ENCODE measurements at places on chromosomes 1 and 21.

DNA sequence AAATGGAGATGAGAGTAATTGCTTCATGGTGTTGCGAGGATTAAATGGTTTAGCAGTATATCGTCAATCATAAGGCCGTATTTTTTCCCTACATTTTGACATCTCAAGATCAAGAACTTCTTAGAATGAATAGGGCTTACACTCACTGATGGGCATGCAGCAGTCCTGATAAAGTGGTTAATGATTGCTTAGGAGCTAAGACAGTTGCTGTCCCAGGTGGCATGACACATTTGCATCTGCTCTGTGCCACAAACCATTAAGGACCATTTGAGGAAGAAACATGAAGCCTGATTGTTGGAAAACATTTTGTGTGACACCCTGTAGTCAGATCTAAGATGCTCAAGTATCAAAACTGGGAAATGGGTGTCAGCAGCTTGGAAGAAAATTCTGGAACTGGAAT lies 81.0 kb upstream of the SGIP1 start:
- no peak for DNase-seq

GRCh38 chr1:205832326-205832751 lies 17.6 kb downstream of the PM20D1 start:
- DNase-seq: no peak

DNA sequence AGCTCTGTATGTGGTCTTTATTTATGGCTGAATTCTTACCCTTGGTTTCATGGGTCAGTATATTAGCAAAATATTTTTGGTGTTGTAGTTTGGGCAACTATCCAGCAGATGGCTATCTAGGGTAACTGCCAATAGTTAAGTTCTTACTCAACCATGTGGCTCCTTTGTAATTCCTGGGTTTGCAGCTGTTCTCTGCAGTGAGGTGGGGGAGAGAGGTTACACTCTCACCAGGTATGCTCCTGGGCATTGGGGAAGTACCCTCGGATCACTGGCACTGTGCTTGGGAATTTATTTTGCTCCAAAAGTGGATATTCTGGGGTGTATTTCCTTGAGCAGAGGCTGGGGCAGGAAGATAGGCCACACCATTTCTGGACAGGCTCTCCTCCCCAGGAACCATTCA lies 436.7 kb upstream of the TMPRSS15 start:
- DNase-seq: no peak

DNA sequence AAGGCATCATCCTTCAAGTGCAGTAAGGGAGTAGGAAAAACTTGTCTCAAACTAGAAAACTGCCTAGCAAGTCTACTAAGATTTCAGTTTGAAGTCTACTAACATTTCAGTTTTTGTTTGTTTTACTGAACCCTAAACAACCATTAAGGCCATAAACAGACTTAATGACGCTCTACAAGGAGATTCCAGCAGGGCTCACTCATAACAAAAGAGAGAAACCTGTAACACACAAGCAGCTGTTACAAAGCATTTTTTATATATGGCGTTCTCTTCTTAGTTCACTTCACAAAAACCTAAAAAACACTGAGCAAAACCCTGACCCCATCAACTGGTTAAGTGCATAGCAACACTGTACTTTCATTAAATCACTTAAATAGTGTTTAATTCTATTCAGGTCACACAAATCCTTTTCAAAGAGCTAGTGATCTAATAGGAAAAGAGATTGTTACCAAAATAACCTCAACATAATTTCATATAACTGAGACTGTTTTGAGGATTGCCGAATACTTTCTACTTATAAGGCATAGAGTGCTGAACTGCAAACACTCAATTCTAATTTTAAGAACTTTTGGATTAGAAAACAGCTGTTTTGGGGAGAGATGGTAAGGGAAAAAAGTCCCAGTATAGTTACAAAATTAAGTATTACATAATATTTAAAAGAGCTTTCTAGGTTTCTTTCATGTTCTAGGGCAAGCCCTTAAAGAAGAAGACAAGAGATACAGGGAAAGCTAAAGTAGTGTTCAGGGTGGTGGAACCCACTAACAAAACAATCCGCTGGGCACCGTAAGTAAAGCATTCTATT lies 1.4 kb downstream of the B3GALNT2 start:
- no peak for DNase-seq

DNA sequence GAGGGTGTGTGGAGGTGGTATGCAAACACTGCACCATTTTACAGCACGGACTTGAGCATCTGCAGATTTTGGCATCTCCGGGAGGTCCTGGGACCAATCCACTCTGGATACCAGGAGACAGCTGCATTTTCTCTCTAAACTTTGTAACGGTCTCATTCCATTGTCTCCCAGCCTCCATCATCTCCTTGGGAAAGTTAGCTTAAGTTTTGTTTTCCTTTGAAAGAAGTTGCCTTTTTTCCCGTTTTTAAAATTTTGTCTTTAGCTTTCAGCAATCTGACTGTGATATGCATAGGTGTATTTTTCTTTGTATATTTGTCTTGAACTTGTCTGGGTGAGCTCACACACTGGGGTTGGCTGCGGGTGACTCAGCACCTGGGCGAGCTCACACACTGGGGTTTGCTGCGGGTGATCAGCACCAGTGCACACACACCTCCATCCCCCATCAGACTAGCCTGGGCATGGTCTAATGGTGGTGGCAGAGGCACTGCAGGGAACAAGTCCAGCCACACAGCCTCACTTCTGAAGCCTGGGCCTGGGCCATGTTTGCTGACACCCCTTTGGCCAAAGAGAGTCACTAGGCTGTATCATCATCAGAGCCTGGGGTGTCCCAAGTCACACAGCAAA lies 32.1 kb upstream of the COL18A1 start:
- DNase-seq: no peak

DNA sequence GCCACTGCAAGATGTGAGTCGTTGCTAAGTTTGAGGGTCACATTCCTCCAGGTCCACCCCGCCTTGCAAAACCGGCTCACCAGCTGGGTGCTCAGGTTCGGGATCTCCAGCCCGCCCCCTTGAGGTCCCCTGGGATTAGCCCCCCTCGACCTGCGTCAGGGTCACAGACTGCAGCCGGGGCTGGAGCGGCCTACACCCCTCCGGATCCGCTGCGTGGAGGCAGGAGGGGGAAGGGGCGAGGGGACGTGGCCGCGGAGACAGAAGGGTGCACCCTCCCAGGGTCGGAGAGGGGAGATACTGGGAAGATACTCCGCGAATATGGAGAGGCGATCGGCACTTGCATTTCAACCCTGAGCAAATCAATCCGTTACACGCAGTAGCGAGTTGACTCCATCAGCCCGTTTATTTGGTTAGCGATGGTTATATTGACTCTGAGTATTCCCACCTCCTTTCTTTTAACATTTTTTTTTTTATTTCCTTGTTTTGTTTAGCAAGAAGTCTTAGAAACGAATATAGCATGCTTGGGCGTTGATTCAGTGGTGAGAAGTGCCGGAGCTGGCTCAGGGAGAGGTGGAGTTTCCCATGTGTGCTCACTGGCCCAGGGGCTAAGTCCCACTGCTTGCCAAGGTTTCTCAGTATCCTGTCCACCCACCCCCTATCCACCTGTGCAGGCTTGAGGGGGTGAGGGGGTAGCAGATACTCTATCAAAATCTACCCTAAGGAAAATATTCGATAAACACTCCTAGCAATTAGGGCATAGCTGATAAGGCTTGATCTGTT lies 997 bp downstream of the IFNAR2 start:
- DNase-seq: peak; percentile 44

DNA sequence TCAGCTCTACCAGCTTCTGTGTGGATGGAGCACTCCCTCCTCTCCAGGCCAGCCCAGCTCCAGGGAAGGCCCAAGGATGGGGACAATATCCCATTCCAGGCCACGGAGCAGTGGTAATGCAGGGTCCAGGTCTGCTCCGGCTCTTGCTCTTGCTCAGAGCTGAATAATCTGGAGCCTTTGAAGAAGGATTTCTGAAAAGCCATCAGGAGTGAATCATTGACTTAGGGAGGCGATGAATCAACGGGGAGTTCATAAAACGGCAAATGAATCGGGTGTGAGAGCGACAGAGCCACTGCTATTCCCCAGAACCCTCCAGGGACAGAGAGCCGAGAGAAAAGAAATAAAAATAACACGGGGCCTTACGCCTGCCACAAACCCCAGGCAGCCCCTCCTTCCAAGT lies 7.7 kb downstream of the POU3F1 start:
- DNase-seq: no peak

DNA sequence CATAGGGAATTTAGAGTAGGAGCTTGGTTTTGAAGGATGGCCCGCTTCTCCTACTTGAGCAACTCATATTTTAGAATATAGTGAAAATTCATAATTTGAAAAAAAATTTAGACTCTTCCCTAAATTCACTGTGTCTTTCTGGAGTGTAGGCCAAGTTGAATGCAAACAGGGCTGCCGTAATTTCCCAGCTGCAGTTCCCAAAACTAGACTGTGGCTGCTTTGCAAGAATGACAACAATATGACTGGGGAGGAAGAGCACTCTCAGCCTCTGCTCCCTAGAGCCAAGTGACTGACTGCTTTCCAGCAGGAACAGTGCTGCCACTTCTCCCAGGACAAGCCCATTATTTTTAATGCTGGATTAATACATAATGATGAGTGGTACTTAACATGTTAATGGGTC lies 209.0 kb downstream of the RHOU start:
- no peak for DNase-seq

- DNase-seq: no peak
These were observed 30.6 kb downstream of the LDLRAD2 start for GRCh38 chr1:21842606-21843162.

GRCh38 chr1:10211805-10212410 lies 1.5 kb downstream of the KIF1B start:
- no peak for DNase-seq

DNA sequence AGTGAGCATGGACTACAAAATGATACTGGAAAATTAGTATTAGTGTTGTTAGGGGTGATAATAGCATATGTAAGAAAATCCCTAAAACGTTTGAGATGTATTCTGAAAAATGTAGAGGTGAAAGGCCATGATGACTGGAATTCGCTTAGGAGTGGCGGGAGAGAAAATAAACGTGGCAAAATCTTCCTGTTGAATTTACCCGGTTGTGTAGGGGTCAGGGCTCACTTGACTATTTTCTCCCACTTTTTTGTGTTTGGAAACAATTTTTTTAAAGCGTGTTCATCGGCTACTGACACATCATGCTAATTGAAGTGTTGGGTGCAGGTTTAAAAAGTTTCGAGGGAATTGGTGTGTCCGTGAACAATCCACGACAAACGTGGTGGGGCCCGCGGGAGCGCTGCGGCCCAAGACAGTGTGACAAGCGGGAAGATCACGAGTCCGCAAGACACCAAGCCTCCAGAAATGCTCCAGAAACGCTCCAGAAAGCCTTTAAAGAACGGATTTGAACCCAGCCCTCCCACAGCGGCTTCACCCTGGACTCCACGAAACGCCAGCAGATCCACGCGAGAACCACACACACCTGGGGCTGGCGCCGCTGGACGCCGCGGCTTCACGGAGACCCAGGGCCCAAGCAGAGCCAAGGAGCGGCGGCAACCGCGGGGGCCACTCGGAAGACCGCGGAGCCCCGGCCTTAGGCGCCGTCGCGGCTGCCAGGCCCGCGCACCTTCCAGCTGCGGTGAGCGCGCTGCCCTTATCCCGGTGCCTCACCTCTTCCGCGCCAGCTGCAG lies 573 bp downstream of the PSMG1 start:
- DNase-seq: no peak
